ENCODE measurements at places on chromosomes 4 and X. TPM values are rescaled to one million over a fixed set of nuclear protein-coding genes. Genes with fewer than 3 reads are reported as not detected.

POF1B gene
- total RNA-seq, result 10.6 TPM

SSR4 gene
- 269 TPM for total RNA-seq

MXRA5 gene
- 5.5 TPM for total RNA-seq

PPBP gene
- not detected for total RNA-seq

RTL9 gene
- 0.11 TPM for total RNA-seq

DKK2 gene
- 0.32 TPM for total RNA-seq

GRCh38 chr4:3452376-3452775 is 10.6 kb downstream of the HGFAC start:
- no peak for DNase-seq

DNA sequence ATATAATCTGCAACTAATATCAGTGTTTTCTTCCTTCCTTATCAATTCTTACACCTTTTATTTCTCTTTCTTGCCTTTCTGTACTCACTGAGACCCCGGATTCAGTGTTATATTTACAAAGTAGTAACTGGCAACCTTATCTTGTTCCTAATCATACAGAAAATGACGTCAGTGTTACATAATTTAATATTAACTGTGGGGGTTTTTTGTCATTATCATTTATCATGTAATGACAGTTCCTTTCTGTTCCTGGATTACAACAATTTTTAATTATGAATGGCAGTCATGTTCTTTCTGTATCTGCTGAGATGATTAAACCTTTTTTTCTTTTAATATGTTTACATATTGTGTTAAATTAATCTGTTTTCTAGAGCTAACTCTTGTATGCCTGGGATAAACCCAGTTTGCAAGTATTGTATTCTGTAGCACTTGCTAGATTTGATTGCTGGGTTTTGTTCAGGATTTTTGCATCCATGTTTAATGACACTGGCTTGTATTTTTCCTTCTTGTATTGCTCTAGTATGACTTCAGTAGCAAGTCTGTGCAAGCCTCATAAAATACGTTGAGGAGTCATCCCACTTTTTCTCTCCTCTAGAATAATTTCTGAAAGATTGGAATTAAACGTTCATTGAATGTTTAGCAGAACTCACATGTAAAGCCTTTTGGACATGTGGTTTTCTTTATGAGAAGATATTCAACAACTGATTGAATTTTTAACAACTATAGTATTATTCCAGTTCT is 10.4 kb upstream of the HSPA4L start:
- peak; percentile 58 for DNase-seq

DNA sequence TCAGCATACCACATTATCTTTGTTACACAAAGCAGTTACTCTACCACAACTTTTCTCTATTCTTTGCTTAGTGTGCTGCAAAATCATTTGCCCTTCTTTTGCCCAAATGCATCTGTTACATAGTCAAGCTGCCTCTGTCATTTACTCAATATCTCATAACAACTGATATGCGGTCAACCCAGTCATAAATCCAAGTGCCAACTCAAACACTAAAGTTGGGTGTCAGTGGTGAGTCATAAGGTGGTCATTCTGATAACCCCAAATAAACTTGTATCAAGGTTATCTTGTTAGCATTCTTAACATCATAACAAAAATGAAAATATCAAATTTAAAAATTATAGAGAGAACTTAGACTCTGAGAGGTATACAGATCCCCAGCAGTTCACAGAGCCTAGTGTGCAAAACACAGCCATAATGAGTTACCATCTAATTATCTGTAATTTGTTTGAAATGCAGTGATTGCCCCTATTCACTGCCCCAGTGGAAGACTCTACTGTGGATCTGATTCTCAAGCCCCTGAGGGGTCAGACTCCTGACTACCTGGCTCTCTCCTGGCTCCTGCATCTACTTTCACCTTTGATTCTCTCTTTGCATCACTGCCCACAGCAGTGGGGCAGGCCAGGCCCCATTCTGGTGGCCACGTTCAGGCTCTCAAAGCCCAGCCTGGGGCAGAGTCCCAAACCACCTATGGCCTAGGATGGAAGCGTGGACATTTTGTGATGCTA is 29.2 kb downstream of the TBC1D9 start:
- no peak for DNase-seq

- DNase-seq, result peak; percentile 59
These were observed 57.7 kb downstream of the KLHL13 start for GRCh38 chrX:118058924-118059323.

DNA sequence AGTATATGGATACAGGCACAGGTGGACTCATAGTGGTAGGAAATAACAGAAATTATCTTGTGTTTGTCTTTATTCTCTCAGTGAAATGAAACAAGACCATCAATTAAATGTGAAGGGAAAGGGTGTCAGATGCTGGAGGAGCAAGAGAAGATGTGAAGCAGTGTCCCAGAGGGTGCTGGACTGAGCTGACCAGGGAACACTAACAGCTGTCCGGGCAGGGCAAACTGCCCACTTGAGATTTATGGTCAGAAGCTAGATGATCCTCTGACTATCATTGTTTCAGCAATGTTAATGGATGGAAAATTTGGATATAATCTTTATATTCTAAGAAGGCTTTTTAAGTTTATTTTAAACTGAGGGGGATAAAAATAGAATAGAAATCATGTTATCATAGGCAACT is 267.2 kb upstream of the SLC7A11 start:
- no peak for DNase-seq

- no peak for DNase-seq
These were observed 5.2 kb downstream of the CXCL1 start for GRCh38 chr4:73874386-73874785.

DNA sequence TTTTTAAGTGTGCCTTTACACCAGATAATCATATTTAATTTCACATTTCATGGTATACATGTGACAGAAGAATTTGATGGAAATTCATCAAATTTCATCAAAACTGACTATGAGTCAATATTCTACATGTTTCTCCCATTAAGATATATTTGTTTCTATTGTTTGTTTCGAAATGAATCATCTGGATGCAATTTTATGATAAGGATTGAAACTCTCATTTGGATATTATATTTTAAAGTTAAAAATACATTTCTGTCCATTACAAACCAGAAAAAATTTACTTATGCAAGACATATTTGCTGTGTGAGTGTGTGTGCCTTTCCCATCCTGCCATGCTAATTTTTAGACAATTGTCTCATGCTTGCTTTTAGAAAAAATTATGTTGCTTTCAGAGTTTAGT is 52.2 kb downstream of the SULT1B1 start:
- DNase-seq, result no peak

- DNase-seq, result no peak
These were observed 245.1 kb upstream of the ETNPPL start for GRCh38 chr4:109007976-109008375.

DNA sequence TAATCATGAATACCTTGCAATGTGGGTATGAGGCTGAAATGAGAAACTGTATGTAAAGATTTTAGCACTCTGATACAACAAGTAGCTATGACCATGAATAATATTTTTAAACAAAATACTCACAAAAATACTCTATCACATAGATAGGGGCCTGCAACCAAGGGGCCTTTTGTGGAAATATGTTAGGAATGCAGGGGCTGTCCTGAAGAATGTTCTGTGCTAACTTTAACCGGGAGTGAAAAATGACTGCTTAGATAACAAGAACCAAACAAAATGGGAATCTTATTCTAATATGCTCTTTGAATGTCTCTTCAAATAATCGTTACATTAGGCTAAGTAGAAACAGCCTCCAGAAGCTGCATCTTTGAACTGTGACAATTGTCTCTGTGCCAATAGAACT is 37.9 kb upstream of the GYPA start:
- DNase-seq, result no peak

GRCh38 chr4:26860922-26861433 is 337 bp downstream of the STIM2 start:
- DNase-seq, result peak; percentile 45

DNA sequence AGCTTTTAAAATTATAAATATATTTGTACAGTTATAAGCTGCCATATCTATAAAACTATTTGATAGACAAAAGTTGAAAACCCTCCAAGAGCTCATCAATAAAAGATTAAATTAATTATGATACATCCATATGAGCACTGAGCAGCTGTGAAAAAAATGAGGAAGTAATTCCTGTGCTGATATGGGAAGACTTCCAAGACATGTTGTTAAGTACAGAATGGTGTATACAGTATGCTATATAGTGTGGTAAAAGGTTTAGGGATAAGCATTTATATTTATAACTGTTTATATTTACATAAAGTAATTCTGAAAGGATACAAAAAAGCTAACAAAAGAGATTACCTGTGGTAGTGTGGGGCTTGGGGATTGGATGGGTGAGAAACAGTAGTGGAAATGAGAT is 92.8 kb upstream of the BMP2K start:
- DNase-seq, result no peak

GRCh38 chrX:386239-386767 is 404 bp downstream of the PPP2R3B start:
- no peak for DNase-seq

DNA sequence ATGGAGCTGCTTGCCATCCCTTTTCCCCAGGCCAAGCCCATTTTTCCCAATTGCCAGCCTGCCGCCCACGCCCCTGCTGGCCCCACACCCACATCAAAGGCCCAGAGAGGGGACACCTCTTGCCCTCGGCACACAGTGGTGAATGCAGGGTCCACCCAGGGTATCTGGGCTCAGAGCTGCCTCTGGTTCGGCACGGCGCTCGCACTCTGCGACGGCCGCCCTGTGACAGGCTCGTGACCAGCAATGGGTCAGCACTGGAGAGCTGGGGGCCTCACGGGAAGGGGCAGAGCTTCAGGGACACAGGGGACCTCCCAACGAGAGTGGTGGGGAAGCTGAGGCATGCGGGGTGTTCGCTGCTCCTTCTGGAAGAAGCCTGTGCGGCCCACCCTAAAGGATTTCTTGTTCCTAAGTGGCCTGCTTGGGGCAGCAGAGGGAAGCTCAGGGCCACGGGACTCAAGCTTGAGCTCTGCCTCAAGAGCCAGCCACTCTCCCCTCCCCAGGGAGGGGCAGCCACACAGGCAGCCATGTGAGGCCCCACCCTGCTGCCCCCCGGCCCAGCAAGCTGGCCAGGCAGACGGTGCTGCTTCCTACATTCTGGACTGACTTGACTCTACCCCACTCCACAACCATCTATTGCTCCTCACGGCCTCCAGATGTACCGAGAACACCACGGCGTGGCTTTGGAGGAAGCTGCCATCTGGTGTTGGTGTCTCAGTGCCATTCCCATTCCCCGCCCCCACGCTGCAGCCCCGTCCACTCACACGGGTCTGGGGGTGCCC is 73.7 kb downstream of the ABLIM2 start:
- DNase-seq, result no peak

- no peak for DNase-seq
These were observed 125.9 kb downstream of the NSUN7 start for GRCh38 chr4:40875507-40876150.

GRCh38 chrX:150192816-150193215 is 170.3 kb upstream of the MAMLD1 start:
- no peak for DNase-seq

DNA sequence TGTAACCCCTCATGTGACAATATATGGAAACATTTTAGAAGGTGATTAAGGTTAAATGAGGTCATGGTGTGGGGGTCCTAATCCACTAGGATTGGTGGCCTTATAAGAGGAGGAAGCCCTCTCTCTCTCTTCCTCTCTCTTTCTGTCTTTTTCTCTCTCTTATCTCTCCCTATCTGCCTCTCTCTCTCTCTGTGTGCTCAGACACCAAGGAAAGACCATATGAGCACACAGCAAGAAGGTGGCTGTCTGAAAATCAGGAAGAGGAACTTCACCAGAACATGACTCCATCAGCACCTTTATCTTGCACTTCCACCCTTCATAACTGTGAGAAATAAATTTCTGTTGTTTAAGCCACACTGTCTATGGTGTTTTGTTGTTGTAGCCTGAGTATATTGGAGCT is 1472.2 kb downstream of the PCDH7 start:
- no peak for DNase-seq

DNA sequence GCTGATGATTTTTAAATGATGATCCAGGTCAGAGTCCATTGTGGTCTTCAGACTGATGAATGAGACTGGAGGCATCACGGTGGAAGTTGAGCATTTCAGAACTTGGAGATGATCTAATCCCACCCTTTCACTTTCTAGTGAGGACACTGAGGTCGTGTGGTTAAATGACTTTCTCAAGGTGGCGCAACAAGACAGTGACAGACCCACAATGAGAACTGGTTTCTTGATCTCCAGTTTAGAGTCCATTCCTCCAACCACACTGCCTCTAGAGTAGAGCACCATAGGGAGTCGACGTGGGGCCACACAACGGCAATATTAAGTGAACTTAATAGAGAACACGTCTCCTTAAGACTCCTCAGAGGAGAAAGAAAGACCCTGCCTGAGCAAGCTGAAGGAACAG is 381.0 kb downstream of the UNC5C start:
- no peak for DNase-seq
